NCI-H187 (cell line): ENCODE measurements at places on chromosomes 3 and 15.

DNA sequence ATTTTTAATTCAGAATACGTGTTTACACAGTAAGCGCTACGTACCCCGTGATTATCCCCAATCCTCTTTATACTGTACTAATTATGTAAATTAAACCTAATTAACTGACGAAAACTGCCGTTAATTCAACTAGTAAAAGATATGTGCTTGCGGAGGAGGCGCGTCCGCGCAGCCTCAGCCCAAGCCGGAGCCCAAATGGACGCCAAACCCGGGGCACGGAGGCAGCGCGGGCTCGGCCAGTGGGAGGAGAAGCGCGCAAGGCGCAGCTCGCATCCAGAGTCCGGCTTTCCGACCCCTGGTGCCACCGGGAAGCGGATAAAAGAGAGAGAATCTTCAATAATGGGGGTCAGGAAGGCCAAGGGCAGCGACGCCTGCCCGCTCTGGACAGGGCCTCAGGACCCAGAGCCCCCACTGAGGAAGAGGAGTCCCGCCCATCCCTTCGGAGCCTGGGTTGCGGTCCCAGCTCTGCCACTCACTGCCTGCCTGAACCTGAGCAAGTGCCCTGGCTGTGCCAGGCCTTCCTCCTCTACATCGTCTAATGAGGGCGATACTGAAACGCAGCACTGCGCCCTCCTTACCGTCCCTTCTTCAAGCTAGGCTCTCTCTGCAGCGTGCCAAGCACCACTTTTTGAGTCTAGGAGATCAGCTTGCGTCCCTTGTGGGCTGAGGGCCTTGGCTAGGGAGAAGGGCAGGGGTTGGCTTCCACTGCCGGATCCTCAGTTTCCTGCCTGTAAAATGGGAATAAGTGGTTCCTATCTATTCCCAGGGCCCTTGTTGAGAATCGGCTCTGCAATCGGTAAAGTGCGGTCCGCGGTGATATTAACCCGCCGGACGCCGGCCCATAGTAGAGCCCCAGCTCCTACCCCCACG lies 5.0 kb upstream of the SKOR1 start:
- no peak for DNase-seq

DNA sequence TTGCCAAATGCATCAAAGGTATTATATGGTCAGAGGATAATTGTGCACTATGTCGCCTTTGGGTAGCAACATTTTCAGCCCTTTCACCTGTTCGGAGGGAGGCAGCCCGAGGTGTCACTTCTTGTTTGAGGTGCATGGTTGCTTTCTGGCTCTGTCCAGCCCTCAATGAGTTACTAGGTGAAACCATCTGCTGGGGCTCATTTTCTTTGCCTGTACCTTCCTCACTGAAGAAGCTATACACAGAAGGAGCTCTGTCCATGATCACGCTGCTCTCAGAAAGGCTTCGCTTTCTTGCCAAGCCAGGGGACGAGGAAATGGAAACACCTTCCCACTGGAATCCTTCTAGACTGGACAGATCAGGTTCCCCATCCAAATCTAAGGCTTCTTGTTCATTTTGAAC lies 42.7 kb downstream of the ZNF106 start:
- no peak for DNase-seq

- DNase-seq, result no peak
These were observed 23.4 kb downstream of the AMOTL2 start for GRCh38 chr3:134350861-134351311.

DNA sequence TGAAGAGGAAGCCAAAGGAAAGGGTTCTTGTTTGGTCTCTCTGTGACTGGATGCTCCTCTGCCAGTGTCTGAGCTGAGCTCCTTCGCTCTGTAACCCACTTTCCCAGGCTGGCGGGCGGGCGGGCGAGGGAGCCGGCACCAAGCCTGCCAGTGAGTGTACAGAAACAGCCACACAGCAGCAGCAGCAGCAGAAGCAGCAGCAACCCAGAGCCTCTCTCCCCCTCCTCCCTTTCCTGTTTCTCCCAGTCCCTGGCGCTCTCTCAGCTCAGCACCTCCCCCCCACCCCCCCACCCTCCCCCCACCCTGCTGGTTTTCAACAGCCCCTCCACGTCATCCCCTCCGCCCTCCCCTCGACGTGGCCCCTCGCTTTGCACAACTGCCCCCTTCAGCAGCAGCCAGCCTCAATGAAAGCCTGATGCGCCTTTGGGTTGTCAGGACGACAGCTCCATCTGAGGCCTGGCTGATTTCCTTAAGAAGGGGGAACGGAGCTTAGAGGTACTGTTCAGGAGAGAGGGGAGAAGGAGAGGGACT lies at the start of gene LSAMP:
LSAMP (minus strand) TSS at position 177 of the 531 bp plus-strand sequence.
- no peak for DNase-seq

GRCh38 chr3:158568784-158569183 lies 2.2 kb upstream of the MLF1 start:
- no peak for DNase-seq

- DNase-seq, result no peak
These were observed 156.7 kb upstream of the TLE3 start for GRCh38 chr15:70254311-70254869.

DNA sequence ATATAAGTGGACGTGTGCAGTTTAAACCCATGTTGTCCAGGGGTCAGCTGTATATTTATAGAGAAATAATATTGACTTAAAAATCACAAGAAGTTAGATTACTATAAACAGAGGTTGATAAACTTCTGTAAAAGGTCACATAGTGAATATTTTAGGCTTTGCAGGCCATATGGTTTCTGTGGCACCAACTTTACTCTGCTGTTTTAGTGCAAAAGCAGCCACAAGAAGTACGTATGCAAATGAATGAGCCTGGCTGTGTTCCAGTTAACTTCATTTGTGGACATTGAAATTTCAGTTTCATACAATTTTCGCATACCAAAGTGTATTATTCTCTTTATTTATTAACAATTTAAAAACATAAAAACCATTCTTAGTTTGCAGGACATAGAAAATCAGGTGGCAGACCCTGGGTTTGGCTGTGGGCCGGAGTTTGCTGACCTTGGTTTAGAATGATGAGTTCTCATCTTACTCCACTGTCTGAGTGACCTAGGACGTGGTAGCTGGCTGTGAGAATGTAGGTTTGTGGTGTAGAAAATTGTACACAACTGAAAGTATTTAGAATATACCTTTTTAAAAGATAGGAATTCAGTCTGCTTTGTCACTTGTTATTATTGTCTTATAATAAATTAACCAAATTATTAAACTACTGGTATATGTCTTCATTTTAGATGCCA lies 16.3 kb downstream of the FAN1 start:
- no peak for DNase-seq
